ENCODE measurements at places on chromosomes 2 and 18.

DNA sequence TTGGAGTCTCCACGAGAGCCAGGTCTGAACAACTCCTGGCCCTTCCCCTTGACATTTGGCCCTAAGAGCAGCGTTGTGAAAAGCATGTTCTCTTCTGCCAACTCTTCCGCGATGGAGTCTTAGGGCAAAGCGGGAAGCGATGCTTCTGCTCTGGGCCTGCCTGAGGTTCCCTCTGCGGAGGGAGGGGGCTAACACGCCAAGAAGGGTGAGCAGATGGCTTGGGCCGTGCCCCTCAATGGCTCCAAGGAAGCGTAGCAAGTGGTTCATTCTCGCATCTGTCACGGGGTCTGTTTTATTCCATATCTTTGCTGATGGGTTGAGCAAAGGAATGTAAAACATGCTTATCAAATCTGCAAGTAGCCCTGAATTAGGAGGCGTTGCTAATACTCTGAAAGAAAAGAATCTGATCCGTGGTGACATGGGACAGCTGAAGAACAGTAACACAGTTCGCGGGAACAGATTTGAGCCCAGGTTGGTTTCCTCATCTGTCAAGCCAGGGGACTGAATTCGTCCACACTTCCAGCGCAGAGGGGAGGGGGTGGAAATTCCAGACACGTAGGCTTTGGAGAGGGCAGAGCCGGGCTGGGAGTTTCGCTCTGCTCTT lies 38.0 kb downstream of the DNMT3A start:
- no peak for DNase-seq

DNA sequence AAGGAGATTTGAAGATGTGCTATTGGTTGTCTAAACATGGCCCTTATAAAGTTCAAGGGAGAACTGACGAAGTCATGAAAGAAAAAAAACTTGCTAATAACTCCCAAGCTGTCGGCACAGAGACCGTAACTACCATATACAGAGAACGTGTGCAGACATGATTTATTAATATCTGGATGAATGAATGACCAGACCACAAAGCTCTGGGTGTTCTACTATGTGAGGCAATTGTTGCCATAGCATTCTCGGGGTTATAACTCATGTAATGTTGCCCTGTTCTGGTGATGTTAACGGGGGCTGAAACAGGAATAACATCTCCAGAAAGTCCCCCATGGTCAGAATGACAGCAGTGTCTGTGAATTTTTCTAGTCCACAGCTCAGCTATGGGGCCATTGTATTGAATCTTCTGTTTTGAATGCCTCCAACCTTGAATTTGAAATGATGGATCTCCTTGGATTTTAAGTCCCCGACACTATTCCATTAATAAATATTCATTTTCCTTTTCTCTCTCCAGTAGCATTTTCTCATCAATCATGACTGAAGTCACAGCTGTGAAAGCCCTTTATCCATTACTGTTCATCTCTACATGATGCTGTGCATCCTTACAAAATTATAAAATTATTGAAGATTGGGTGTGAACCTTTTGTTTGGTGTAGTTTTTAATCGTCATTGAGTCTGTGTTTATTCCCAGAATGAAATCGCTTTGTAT lies 483.4 kb upstream of the KLHL29 start:
- no peak for DNase-seq

DNA sequence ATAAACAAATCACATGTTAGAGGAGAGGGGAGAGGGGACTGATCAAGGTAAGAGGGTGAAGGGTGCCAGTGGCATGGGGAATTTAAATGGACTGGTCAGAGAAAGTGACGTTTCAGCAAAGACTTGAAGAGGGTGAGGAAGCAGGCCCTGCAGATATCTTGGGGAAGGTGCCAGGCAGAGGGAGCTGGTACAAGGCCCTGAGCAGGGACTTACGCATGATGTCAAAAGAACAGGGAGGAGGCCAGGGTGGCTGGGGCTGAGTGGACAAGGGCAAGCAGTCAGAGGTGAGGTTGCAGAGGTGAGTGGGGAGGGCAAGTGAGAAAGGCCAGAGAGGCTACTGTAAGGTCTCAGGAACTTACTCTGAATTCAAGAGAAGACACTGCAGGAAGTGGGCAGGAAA lies 53.3 kb upstream of the RMP24 start:
- DNase-seq = no peak

DNA sequence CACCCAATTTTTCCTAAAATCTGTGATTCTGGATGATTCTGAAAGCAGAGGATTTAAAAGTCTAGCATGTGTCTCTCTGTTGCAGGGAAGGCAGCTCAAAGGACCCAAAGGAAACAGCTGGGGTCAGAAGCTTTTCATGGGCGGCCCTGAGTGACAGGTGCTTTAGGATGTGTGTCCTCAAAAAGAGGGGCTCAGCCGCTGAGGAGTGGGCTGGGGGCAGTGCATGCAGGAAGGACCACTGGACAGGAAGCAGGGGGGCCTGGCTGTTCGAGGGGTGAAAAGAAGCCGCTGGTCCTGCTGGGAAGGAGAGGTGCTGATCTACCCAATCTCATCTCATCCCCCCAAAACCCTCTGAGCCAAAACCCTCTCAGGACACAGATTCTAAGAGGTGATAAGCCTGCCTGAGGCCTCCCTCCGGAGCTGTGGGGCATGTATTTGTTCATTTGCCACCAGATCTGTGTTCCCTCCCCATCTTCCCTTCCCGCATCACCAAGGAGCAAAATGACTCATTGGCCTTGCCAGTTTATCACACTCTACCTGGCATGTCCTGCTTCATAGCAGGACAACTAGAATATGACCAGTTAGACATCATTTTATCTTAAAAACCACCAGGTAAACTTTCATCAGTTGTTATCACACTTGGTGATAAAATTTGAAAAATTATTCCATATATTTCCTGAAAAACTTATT lies 98.8 kb upstream of the MGAT4A start:
- DNase-seq = no peak

DNA sequence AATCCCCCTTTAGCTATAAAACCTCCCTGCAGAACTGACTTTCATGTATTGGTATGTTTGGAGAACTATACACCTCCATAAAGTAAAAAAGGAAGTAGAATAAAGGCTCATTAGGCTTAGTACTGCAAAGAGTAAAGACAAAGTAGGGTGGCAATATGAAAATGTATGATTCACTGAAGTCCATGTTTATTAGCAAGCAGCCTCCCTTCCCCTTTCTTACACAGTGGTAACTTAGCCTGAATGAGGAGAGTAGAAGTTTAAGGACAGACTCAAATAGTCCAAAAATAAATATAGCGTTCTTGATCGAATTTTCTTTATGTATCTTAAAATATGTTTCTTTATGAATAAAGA lies 1.5 kb downstream of the ZNF804A start:
- no peak for DNase-seq

- DNase-seq = no peak
Observed at GRCh38 chr2:205996161-205996560, 89.8 kb downstream of the INO80D start.

- DNase-seq = no peak
Observed at GRCh38 chr2:72497763-72498162, 328.1 kb downstream of the EXOC6B start.

DNA sequence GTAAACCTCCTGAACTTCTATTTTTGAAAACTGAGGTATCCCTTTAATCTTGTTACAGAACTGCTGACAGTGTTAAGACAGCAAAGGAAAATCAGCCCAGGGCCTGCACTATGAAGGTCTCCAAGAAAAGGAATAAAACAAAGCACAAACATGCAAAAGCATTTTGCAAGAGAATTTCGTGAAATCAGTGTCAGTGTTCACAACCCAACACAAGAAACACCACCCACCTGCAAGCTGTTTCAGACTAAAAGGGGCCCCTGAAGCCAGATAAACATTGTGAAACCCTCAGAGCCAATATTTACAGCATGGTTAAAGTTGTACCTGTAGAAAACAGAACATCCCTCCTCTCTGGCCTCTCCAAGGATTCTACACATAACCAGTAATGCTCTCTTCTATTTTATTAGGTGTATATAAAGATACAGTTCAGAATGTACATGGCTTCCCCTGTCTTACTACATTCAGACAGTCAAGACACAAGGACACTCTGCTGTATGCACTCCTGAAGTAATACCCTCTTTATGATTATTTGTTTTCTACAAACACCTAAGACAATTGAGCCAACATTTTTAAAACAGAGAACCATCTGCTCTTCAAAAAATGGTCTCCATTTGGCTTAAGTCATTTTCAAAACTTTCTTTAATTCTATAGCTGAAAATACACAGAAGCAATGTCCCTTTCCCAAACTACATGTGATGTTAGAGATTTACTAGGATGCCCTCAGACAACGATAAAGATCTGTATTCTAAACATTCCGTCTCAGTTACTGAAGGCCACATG lies 149.5 kb upstream of the ZFP36L2 start:
- DNase-seq = no peak

DNA sequence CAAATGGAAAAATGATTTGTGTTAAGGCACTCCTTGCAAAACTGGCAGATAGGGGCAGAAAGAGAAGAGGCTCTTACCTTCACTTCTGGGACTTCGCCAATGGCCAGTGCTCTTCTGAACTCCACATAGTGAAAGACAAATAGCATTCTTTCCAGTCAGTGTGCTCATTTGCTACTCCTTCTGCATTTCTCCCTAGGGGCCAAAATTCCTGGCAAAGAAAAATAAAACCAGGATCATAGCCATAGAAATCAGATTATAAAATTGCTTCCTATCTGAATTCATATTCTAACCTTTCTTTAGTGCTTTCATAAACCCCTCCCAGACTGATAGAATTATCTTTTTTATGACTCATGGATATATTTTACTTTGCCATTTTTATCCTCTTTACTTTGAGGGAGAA lies 56.9 kb upstream of the PELI1 start:
- no peak for DNase-seq

DNA sequence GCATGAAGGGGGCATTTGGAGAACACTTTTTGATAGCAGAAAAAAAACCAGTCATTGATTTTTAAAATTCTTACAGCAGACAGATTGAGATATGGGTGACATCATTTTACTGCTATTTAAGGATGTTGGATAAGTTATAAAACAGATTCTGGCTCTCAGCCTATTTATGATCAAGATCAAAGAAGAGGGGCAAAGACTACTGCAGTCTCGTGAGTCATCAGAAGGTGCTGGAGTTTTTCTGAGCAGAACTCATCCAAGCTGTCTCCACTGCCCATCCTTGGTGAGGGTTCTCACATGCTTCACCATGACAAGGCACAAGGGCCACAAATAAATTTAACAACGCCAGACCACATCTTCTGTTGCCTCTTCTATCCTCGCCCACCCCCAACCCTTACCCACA lies 58.8 kb downstream of the ST6GAL2 start:
- no peak for DNase-seq

DNA sequence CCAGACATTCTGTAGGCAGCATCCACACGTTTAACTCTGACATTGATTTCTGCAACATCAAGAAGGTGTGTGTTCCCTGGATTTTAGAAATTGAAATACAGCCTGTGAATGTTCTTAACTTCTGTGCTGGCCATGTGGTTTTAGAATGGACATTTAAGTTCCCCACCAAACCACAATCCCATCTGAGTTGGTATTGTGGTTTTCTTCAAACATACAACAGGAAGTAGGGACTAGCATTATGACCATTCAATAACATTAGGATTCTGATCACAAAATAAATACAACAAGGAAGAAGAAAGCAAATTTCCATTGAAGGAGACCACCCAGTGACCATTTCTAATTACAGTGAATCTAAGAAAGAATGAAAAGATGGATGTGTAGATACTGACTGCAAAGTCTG lies 51.2 kb downstream of the MAP3K20 start:
- DNase-seq = no peak

- no peak for DNase-seq
Observed at GRCh38 chr2:98554116-98554861, 54.0 kb downstream of the COA5 start.

GRCh38 chr18:76979111-76979751 lies 153.4 kb downstream of the MBP start:
- DNase-seq = no peak

GRCh38 chr18:48168861-48169260 lies 238.4 kb upstream of the SMAD2 start:
- DNase-seq = no peak

GRCh38 chr18:59744271-59744721 lies 47.1 kb upstream of the CCBE1 start:
- no peak for DNase-seq

- no peak for DNase-seq
Observed at GRCh38 chr18:22412176-22412911, 5.4 kb downstream of the CTAGE1 start.

GRCh38 chr18:9113468-9114149 lies 11.1 kb downstream of the NDUFV2 start:
- DNase-seq = no peak

GRCh38 chr2:105362862-105363591 lies 25.7 kb downstream of the C2orf49 start:
- no peak for DNase-seq

GRCh38 chr2:74199275-74199701 lies 873 bp downstream of the MTHFD2 start:
- no peak for DNase-seq

- DNase-seq = no peak
Observed at GRCh38 chr2:135935914-135936313, 49.5 kb downstream of the DARS1 start.

DNA sequence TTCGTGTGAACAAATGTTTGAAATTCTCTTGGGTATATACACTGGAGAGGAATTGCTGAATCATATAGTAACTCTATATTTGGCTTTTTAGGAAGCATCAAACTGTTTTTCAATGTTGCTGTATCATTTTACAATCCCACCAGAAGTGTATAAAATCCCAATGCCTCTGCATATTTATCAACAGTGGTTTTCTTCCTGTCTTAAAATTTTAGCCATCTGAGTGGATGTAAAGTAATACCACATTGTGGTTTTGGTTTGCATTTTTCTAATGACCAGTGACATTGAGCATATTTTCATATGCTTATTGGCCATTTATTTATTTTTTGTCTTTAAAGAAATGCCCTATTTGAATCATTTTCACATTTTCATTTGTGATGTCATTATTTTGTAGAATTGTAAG lies 22.8 kb upstream of the LRP1B start:
- DNase-seq = no peak

DNA sequence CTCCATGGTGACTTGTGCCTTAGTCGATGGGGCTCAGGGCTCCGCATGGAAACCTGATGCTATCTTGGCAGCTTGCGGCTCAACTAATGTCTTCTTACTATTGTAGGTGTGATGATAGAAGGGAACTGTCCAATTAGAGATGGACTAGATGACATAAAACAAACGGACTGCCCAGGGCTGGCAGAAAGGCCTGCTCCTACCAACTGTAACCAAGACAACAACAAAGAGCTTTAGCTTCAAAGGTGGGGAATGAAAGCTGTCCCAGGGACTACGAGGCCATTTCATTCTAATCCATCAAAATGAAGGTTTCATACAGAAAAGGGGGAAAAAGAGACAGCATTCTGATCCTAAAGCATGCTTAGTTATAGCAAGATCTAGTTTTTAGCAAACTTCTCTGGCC lies 186.9 kb upstream of the ACAA2 start:
- no peak for DNase-seq

DNA sequence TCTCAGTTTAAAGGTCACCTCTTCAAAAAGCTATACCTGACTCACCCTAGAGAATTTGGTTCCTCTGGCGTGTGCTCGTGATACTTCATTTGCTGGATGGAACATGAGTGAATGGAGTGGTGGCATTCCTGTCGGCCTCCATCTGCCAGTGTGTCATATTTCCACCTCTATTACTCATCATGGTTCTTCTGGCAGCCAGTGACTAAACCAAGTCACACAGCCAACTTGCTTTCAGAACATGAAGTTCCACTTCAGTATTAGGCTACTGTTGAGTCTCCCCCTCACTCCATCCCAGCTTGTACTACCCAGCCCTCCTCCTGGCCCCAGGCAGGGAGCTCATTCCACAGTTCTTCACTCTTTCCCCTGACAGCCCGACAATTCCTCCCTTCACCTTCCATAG lies 169.8 kb downstream of the MREG start:
- DNase-seq = no peak
